ENCODE measurements at places on chromosomes 12 and 14.

- DNase-seq: no peak
Measured at GRCh38 chr14:25488961-25489360, 439.0 kb upstream of the STXBP6 start.

- no peak for DNase-seq
Measured at GRCh38 chr12:13079440-13079906, 24.0 kb downstream of the GSG1 start.

DNA sequence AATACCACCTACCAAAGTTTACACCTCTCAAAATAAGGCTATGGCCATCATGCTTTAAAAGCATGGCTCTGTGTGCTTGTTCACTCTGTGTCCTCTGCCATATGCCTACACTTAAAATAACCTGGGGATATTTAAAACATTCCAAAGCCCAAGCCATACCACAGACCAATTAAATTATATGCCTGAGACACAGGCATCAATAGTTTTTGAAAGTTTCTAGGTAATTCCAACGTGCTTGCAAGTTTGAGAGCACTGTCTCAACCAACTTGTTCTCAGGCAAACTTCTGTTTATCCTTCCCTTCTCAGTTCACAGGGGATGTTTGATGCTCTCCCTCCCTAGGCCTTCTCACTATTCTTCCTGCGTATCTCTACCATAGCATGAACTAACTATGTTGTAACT, 3.4 kb upstream of the FRMD6 start:
- DNase-seq: no peak

GRCh38 chr14:54138024-54138353, 181.4 kb upstream of the BMP4 start:
- no peak for DNase-seq

GRCh38 chr12:27344760-27345159, 12.1 kb downstream of the BMAL2 start:
- no peak for DNase-seq

GRCh38 chr14:101950516-101951215, 13.7 kb upstream of the DYNC1H1 start:
- DNase-seq: no peak

- no peak for DNase-seq
Measured at GRCh38 chr12:88579601-88580050, 645 bp downstream of the KITLG start.

- DNase-seq: no peak
Measured at GRCh38 chr12:30361145-30361544, 334.5 kb downstream of the IPO8 start.

DNA sequence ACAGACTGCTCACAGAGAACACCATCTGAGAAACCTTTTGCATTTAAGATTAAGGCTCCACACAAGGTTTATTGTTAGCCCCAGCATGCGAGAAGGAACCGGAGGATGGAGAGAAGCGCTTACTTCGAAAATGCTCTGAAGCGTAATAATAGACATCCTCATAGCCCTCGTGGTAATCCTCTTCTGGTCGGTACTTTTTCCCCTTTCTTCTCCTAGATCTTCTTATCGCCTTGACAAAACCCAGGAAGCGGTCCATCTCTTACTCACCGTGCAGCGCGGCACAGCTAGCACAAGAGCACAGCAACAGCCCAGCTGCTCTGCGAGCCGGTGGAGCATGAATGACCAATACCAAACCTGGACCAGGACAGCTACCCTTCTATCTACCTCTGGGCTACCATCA, 125.1 kb upstream of the GRIP1 start:
- peak; percentile 16 for DNase-seq

GRCh38 chr12:122059203-122059960, 19.2 kb upstream of the MLXIP start:
- DNase-seq: no peak

- DNase-seq: peak; percentile 49
Measured at GRCh38 chr12:87678453-87678852, 350.7 kb downstream of the C12orf50 start.

- no peak for DNase-seq
Measured at GRCh38 chr14:51386983-51387735, 147.1 kb downstream of the TMX1 start.

DNA sequence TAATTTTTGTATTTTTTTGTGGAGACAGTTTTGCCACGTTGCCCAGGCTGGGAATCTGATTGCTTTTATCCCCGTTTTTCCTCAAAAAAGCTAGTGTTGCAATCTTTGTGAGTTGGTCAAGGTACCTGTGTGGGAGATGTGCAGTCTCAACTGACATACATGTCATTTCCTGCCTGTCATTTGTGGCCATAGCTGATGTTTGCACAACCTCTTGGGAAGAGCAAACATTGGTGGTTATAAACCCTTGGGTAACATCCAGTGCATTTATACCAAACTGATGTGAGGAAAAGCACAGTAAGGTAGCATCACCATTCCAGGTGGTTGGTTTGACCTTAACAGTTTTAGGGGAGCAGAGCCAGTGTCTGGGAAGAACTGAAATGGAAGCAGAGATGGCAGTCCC, 54.7 kb downstream of the ATG14 start:
- no peak for DNase-seq

- no peak for DNase-seq
Measured at GRCh38 chr14:77485901-77486678, 12.5 kb downstream of the ISM2 start.

DNA sequence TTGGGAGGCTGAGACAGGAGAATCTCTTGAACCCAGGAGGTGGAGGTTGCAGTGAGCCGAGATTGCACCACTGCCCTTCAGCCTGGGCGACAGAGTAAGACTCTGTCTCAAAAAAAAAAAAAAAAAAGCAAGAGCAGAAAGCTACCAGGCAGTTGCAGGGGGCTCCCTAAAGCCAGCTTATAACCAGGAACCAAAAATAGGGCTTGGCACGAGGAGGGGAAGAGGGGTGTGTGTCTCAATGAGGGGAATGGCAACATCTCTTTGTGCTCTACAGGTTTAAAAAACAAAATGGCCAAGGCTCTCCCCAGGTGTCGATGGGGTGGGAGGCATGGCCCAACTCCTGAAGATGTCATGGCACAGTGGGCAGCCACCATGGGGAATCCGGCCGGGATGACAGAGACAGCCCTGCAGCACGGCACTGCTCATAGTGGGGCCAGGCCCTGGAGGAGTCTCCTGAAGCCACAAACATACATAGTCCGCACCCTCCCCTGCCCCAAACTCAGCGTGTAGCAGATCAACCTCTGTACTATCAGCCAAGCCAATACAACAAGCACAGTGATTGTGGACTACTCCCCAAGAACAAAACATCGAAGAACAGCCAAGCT, 16.0 kb upstream of the EIF5 start:
- no peak for DNase-seq

All from NCI-H446 treated with DMSO at 0.1 percent for 48 hours (cell line).